ENCODE measurements at places on chromosomes 12 and 14.

GRCh38 chr14:104843006-104843405 lies 22.1 kb upstream of the CEP170B start:
- no peak for DNase-seq

DNA sequence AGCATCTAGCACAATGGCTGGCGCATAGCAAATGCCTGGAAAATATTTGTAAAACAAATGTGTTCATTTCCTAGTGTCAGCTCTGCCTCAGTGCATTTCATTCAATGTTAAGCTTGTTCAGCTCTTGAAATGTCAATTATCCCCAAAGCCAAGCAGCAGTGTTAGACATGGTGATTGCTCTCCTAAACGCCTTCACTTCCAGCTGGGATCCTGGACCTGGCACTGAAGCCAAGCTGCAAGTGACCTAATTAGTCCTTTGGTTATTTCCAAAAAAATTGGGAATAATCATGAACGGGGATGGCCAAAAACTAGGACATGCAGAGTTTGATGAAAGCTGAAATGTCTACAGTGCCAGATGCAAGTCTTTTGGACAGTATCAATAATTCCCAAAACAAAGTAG lies 54.9 kb upstream of the MDGA2 start:
- no peak for DNase-seq

GRCh38 chr12:25904442-25904841 lies 54.0 kb upstream of the RASSF8 start:
- DNase-seq = no peak

DNA sequence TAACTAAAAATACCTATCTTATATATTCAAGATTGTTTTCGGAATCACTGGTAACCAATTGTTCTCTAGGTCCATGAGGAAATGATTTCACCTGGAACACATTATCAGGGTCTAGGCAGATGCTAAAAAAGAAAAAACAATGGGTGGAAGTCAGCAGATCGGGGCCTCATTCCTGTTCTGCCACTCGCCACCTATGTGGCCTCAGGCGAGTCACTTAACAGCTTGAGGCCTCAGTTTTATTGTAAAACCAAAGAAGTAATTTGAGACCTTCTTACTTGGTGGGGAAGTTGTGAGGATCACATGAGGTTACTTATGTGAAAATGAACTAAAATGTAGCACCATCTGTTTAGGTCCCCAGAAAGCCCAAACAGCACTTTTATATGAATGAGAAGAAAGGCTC lies 6.2 kb upstream of the RNASE10 start:
- no peak for DNase-seq

DNA sequence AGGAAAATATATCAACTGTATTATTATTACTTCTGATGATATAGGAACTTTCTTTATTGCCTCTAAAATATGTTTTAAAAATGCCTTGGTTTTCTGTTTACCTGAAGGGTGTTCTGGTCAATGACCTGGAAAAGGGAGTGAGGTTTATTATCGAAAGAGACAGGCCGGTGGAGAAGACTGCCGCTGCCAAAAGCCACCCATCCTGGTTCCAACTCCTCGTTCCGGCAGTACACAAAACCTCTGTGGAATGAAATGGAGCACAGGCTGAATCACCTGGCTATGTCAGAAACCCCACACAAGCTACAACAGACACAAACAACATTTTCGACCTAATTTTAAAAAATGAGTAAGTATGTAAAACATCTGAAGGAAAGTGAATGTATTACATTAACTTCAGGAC lies 73.6 kb downstream of the HECTD4 start:
- DNase-seq = no peak

DNA sequence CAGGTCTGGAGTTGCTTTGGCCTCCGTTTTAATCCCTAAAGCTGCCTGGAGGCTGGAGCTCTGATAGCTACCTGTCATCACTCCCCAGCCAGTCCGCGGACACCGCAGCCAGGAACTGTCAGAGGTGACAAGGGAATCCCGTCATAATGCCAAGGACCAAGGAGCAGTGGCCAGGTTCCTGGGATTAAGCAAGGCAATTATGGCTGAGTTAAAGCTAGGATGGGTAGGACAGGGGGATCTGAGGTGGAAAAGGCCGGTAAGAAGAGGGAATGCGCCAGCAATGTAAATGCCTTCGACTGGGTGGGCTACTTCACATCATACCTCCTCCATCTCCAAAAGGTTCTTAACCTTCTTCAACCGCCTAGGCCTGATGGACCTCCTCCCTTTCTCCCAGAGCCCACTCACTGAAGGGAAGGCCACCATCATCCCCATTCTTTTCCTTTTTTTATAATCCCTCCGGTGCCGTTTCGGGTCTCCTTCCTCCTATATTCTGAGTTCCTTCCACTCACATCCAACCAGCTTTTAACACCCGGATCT lies 1.9 kb downstream of the PPP1R3E start:
- no peak for DNase-seq

DNA sequence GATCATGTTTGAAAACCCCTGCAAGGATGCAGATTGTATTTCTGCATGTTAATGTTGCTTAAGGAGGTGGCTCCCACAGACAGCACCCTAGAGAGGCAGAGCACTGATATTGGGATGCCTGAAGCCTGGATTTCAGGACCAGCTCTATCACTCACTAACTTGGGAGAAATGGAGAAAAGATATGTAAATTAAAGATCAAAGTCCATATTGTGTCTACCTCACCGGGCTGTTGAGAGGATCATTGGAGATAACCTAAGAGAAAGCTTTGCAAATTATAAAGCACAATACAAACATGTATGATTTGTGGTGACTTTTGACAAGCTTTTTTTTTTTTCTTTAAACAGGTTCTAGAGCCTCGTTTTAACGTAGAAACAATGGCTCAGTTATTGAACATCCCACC lies 7.6 kb upstream of the REP15 start:
- DNase-seq = no peak

DNA sequence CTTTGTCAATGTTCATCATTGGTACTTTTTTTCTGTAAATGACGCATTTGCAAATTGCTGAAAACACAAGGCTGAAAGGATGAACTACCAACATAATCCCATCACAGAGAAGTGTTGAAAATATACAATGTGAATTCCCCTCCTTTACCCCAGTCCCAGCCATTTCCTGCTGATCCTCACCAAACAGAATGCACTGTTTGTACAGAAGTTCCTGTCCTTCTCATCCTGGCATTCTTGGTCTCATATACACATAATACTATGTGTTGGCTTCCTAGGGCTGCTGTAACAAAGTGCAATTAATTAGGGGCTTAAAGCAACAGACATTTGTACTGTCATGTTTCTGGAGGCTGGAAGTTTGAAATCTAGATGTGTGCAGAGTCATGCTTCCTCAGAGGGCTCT lies 836.2 kb upstream of the MGAT4C start:
- DNase-seq = no peak

GRCh38 chr14:71511152-71511551 lies 421.1 kb upstream of the RGS6 start:
- no peak for DNase-seq

DNA sequence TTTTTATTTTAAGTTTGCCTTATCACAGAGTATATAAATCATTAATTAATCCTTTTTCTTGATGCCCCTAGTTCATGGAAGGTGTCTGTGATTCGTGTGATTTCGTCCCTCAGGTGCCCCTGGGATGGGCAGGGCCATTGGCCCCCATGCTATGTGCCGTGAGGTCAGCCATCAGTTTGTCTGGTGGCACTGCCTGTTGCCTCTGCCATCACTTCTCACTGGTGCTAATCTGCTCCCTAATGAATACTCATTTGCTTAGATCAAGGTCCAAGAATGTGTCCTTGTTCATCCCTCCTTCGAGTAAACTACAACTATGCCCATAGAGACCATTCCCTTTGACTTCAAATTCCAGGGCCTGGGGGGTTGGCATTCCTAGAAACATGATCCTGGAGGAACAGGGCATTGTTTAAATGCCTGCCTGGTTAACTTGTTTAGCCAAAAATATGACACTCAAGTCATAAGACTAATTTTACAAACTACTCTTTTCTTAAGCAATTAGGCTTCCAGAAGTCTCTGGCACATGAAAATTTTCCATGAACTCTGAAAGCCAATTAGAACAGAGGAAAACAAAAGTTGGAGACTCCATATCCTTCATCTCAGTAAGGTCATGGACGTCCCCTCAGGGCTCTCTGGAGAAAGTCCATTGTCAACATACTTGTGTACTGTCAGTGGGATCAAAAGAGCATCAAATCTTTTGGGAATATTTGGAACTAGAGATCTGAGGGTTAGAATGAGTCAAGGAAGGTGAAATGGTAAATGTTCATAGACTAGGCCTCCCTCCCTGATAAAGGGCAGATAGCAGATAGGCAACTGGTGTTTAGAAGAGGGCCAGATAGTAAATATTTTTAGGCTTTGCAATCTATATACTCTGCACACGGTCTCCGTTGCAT lies 90.9 kb upstream of the PLXNC1 start:
- DNase-seq = no peak

GRCh38 chr12:81010641-81011040 lies 67.2 kb upstream of the ACSS3 start:
- no peak for DNase-seq

DNA sequence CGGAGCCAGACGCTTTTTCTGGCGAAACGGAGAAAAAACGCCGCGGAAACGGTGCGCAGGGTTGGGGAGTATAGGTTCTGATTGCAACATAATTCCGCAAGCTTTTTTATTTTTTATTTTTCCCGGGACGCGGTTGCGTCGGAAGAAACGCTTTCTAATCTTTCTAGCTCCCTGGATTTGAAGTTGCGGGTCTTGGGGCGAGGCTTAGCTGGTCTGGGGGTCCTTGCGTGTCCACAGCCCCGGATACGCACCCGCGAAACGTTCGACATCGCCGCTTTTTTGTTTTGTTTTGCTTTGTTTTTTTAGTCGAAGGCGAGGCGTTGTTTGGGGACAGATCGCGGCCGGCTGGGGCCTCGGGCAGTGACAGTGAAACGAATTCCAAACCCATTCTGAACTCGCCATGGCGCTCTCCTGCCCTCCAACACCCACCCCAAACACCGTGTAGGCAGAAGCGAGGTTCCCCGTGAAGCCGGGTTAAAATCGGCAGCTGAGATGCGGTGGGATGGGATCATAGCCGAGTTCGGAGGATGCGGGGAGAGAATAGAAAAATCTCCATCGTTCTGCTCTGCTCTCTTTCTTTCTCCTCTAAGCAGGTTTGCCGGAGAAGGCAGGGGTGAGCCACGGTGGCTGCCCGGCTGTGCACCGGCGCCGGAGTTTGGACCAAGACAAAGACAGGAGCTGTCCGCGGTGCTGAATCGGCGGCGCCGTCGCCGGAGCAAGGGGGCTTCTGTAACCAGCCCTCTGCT lies 8.1 kb upstream of the LHX5 start:
- DNase-seq = no peak

- DNase-seq = no peak
Observed at GRCh38 chr12:30909349-30910037, 17.1 kb upstream of the TSPAN11 start.

DNA sequence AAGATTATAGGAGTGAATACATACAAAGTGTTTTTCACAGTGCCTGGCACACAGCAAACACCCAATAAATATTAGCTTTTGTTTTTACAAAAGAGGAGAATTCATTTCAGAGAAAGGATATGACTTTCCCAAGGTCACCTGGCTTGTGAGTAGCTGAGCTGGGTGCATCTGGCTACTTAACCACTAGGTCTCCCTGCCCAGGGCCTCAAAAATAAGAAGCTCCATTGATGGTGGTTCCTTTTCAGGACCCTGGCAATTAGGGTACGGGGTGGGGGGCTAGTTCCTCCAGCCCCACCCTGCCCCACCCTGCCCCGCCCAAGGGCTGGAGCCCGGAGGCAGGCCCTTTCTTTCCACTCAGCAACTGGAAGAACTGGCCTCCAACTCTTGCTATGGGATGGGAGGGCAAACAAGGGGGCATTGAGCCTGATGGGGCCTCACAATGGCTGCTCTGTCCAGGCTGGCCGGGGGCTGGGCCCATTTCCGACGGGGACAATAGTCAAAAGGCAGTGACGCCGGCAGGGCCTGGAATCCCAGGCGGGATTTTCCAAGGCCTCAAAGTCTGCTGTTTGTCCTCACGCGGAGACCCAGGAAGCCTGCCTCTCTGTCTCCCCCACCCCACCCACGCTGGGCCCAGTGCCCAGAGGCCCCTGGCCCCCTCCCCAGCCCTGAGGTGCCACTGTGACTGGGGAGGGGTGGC lies 8.2 kb upstream of the ATG101 start:
- DNase-seq = no peak

GRCh38 chr12:101954676-101955075 lies 77.3 kb downstream of the DRAM1 start:
- DNase-seq = no peak

GRCh38 chr12:64810831-64811230 lies 13.6 kb upstream of the TBC1D30 start:
- no peak for DNase-seq

GRCh38 chr12:27303139-27304111 lies 29.2 kb upstream of the BMAL2 start:
- no peak for DNase-seq

DNA sequence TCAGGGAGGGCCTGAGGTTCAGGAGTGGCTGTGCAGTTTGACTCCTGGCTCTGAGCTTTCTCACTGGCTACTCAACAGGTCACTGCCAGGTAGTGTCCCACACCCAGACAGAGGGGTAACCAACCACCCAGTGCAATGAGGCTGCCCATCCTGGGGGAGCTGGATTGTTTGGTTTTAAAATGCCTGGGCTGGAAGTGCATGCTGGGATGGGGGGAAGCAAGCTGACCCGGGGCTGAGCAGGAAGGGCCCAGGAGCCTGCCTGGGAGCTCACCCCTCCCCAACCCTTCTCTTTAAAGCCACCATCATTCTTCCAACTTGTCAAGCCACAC lies 12.6 kb upstream of the ABHD12B start:
- no peak for DNase-seq

DNA sequence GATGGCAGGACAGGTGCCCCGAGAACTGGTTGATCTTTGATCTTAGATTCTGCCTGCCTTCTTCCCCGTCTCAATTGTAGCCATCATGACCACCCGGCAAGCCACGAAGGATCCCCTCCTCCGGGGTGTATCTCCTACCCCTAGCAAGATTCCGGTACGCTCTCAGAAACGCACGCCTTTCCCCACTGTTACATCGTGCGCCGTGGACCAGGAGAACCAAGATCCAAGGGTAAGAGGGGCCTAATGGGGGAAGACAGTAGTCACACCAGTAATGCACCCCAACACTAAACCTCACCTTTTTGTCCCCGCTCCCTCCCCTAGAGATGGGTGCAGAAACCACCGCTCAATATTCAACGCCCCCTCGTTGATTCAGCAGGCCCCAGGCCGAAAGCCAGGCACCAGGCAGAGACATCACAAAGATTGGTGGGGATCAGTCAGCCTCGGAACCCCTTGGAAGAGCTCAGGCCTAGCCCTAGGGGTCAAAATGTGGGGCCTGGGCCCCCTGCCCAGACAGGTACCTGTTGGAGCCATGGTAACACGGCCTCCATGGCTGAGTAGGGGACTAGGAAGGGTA lies 556 bp downstream of the TROAP start:
- DNase-seq = no peak

Data from stimulated activated CD4-positive, alpha-beta T cell treated with anti-CD3 and anti-CD28 coated beads, TNF-alpha, amount 100 ng/mL, for 1 hour (primary cell).